Myocyte (in vitro differentiated cells): ENCODE measurements at places on chromosomes 11 and 22.

DNA sequence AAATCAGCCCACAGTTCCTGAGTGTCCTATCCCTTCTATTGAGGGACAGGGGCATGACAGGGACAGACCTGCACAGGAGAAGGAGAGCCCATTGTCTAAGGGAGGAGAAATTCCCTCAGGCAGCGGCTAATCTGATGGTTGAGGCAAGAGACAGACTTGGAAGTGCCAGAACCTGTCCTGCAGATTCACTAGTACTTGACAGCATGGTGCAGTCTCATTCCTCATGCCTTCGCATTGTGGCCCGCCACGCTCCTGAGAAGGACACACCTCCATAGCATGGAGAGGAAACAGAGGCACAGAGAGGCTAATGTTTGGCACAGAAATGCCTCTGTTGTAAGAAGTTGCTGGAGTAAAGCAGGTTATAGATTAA, 3.2 kb downstream of the P2RY6 start:
- DNase-seq: no peak

GRCh38 chr11:128893578-128894285, 2.6 kb downstream of the KCNJ5 start:
- DNase-seq: no peak

GRCh38 chr22:41902932-41903421, 11.9 kb downstream of the SHISA8 start:
- DNase-seq: peak; percentile 31

DNA sequence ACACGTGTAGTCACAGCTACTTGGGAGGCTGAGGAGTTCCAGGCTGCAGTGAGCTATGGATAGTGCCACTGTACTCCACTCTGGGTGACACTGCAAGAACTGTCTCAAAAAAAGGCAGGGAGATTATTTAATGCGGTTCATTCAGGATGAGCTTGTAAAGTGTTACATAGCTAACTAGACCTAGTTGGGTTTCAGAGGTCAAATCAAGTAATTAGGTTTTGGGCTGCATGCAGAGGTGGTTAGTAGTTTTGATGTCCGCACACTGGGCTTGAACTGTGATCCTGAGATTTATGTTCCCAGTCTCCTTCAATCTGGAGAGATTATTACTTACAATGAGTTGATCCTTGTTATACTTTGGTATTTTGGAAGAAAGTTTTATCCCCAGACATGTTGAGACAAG, 2.1 kb upstream of the RBM4 start:
- DNase-seq: no peak

- peak; percentile 77 for DNase-seq
Measured at GRCh38 chr11:46800177-46800576, 45.9 kb downstream of the CKAP5 start.

DNA sequence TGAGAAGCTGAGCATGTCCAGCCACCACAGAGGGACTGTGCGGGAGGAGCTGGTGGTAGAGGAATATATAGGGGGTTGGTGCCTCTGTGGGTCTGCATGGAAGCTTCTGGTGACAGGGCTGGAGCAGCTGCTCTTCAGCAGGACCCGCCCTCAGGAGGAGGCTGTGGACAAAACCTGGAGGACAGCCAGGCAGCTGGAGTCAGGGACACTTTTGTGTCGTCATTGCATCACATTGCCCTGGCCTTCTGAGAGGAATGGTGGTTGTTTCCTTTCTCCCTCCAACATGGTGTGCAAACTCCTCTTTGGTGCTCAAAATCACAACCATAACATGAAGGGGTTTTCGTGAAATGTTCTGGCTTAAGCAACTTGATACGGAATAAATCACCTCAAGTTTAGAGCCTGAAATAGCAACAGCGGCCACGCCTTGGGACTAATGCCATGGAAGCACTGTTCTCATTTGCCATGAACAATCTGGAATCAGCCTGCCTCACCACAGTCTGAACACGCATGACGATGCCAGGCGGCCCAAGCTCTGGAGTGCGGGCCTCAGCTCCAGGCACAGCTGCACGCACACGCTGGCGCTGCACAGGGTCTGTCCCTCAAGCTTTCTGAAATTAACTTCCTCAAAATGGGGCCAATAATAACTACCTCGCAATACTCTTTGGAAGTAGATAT, 17.1 kb upstream of the CSRP3 start:
- DNase-seq: peak; percentile 97

DNA sequence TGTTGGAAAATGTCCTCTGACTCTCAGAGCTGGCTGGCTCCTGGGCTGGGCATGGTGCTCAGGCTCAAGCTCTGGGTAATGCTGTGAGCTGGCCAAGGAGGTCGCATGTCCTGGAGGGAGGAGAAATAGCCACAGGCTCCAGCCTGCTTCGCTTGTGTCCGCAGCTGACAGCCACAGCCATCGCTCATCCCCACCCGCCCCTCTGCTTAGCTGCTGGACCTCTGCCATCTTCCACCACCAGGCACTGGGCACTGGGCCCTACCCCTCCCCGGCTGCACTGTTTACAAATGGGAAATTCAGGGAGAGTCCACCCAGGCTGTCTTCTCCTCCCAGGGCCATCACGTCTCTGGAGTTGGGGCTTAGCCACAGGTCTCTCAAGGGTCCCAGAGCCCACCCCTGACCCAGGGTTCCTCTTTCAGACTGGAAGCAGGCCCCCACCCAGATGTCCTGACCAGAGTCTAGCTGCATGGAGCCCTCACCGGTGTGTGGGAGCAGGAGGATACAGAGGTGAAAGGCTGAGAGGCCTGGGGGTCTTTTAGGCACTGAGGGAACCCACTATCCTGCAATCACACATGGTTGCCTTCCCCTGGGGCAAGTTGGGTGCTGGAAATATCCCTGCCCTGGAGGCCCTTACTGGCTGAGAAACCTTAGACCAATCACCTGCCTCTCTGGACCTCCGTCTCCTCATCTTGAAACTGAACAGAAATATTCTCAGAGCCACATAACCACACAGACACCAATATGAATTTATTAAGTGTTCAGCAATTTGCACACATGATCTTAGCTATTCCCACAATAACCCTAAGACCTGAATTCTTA, 62.7 kb downstream of the CD82 start:
- peak; percentile 97 for DNase-seq

DNA sequence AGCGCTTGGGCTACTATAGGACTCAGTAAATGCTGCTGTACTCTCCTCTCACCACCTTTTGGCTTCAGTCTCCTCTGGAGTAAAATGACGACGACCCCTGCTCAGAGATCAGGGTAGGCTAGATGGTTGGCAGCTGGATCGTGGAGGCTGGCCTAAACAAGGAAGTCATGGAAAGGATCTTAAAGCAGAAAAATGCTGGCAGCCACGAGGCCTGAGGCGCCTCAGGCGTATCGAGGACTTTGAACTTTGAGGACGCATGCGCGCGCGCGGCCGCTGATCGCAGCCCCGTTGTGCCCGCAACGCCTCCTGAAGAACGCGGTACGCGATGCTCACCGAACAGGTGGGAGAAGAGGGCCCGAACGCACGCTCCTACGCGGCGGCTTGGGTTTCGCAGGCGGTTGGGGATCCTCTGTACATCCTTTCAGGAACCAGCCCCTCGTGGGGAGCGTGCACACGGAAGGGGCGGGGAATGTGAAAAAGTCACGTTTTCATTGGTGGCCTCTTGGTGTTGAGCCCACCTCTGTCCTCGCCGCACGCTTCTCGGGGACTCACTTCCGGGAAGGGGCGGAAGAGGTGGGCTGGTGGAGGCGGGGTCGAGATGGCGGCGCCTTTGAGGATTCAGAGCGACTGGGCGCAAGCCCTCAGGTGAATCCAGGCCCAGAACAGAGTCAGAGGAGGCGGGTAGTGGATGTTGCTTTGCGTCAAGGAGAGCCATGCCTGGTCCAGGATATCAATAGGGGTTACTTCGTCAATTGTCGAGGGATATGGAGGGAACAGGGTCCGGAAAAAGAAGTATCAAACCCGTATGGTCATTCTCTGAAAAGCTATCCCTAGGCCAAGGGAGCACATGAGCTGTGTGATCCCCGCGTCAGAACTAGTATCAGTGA, at the start of the genes COA4 and PAAF1:
COA4 (minus strand) TSS at position 423 of the 887 bp plus-strand sequence. CDS start 3,468 bp downstream, outside the sequence.
PAAF1 (plus strand) TSS at position 576 of the 887 bp plus-strand sequence; CDS start at position 599, 23 bp downstream.
- DNase-seq: peak; percentile 99

- DNase-seq: no peak
Measured at GRCh38 chr11:102653744-102654291, 28.7 kb upstream of the MMP20 start.

- DNase-seq: peak; percentile 89
Measured at GRCh38 chr11:86483940-86484794, 109.5 kb downstream of the CCDC81 start.

- DNase-seq: peak; percentile 35
Measured at GRCh38 chr22:19429950-19430889, 1.3 kb downstream of the HIRA start.

GRCh38 chr11:105357764-105358163, 218.2 kb upstream of the CARD18 start:
- no peak for DNase-seq

GRCh38 chr22:22371031-22371541, 126.5 kb downstream of the VPREB1 start:
- peak; percentile 34 for DNase-seq

GRCh38 chr22:30305519-30305905, 16.2 kb upstream of the CASTOR1 start:
- DNase-seq: no peak

DNA sequence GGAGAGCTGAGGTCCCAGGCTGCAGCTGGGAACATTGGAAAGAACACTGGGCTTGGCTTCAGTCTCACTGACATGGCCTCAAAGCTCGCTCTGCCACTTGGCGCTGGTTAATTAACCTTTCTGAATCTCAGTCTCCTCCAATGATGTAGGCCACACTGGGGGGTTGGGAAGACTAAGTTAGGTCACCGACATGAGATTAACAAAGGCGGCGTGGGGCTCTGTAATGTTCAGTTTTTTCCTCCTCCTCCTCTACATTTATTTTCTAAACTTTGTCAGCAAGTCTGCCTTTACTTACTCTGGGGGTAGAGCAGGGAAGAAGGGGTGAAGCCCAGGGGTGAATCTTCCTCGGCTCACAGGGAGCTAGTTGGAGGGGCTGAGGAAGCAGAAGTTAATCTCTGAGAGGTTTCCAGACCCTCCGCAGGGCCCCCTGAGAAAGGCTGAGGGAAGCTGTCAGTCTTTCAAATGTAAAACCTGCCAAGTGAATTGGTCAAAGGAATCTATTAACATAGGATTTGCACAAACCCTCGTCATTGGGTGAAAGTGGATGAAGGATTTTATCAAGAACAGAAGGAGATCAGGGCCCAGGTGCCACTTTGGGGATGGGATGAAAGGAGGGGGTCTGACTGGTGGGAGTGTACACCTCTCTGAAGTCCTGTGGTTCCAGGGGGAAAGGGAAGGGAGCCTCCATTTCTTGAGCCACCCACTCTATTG, 32.1 kb upstream of the TENM4 start:
- DNase-seq: no peak

DNA sequence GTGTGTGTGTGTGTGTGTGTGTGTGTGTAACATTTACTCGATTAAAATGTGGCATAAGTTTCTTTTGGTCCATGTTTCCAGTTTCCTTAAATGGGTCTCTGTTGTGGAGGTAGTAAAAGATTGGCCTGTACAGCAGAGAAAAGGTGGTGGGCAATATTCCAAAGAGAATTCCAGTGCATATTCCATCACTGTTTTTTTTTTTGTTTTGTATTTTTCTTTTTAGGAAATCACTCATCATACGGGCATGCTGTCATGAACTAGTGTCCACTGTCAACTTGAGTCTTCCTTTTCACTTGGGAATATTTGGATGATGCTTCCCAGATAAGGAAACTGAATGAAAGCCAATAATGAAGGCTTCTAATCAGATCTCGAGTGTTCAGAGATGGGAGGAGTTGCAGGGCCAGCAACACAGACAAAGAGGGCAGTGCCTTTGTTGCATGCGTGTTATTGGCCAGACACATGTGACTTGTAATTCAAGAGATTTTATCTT, 95.2 kb upstream of the PDGFD start:
- DNase-seq: no peak

- DNase-seq: no peak
Measured at GRCh38 chr11:70099578-70100279, 21.6 kb downstream of the ANO1 start.

- DNase-seq: peak; percentile 55
Measured at GRCh38 chr22:26330971-26331625, 98.0 kb upstream of the ASPHD2 start.

DNA sequence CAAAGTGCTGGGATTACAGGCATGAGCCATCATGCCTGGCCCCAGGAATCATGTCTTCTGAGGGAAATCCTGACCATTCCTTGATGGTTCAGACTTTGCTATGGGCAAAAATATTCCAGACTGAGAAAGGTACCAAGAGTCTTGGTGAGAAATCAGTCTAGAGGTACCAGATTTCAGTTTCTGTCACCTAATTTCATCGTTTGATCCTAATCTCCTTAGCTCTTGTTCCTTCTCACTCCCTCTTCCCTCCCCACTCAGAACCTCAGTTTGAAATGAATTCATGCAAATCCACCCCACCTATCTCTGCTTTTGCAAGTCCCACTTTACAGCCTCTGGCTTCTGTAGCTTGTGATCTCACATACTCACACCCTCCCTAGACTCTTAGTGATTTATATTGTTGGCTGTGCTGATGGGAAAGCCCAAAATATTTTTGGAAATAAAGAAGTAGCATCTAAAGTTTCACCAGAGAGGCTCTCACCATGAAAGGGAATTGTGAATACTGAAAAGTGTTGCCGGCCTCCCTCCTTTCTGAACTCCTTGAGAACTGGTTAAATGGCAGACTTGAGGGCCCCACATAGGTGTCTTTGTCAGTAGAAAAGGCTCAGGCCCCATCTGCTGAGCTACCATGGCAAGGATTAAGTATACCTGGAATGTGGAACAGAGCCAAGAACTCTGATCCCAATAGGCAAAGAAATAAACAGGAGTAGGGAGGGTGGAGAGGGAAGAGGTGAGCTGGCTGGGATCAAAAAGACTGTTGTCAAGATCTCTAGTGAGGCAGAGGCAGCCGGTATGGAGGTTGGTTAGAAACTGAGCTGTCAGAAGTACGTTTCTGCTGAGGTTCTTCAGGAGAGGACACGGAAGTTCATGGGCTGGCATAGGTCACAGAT, 190.5 kb upstream of the MTMR2 start:
- no peak for DNase-seq

DNA sequence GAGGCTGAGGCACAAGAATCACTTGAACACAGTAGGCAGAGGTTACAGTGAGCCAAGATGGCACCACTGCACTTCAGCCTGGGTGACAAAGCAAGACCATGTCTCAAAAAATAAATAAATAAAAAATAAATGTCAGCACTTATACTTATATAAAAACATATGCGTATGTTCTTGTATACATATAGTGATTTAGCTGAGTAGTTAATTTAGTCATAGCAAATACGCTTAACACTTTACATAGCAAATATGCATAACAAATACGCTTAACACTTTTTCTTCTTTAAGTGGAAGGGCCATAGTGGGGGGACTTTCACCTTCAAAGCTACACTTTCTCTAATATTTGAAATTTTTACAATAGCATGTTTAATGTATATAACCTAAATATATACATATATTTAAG, 64.0 kb upstream of the CAPRIN1 start:
- DNase-seq: no peak
